ENCODE measurements at places on chromosomes 12 and 14.

GRCh38 chr12:53996240-53997203, 3.4 kb upstream of the HOXC9 start:
- no peak for DNase-seq

DNA sequence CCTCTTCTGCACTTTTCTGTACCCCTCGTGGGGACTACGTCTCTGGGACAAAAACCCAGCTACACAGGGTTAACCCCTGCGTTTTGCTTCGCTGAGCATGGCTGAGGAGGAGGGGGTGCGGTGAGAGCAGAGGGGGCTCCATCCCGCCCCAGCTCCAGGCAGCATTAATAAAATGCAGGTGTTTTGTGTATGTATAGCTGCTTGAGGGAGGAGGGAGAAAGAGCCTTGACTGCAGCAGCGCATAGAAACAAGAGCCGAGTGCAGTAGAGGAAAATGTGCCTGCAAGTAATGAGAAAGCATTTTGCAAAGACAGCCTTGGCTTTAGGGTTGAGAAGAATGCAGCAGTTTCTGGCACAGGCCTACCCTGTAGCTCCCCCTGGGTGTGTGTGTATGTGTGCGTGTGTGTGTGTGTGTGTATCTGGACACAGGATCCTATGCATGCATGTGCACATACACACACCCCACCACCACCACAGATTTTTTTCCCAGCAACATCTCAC, 103.9 kb downstream of the ZFP36L1 start:
- DNase-seq: peak; percentile 74

DNA sequence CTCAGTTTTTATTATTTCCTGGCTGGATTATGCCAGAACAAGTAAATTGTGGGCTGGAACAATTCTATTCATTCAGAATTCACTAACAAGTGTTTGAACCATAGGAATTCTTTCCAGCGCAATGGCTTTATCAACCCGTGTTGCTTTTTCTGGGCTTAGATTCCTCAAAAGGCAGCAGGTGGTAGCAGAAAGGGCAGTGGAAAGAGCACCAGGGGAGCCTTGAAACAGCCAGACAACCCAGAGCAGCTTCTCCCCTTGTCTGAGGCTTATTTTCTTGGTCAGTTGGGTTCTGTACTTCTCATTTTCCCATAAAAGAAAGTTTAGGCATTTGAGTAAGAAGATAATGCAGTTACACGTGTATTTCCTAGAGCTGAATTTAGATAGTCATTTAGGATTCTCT, 130.7 kb downstream of the OTOGL start:
- DNase-seq: no peak

DNA sequence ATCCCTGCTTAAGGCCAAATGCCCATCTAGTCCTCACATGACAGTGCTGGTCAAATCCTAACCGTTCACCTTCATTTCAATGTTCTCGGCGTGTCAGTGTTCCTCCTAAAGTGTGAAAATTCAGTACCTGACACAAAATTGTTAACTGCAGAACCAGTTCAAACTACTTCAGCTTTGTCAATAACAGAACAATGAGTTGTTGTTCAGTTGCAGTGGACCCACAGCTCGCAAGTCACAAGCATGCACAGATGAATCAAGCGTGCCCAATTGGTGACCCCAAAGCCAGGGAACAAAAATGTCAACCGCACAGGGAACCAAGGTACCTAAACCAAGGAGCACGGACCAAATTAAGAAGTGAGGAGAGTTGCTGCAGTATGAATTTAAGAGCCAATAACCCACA, 23.2 kb downstream of the NRDE2 start:
- no peak for DNase-seq

DNA sequence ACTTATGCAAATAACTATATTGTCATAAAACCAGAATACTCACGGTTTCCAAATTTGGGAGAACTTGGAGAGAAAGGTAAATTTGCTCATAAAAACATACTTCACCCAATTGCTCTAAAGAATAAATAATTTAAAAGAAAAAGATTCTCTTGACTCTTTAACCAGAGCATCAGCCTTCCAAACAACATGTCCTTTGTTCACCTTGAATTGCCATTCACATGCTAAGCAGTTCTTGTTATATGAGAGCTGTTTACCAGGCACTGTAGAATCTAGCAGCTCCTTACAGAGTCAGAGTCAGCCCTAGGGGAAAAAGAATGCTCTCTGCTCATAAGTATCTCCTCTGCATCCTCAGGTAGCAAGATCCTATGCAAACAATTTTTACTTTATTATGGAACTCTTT, 10.2 kb downstream of the SLCO1A2 start:
- DNase-seq: no peak

- no peak for DNase-seq
These were observed 12.7 kb upstream of the BDKRB2 start for GRCh38 chr14:96191841-96192462.

DNA sequence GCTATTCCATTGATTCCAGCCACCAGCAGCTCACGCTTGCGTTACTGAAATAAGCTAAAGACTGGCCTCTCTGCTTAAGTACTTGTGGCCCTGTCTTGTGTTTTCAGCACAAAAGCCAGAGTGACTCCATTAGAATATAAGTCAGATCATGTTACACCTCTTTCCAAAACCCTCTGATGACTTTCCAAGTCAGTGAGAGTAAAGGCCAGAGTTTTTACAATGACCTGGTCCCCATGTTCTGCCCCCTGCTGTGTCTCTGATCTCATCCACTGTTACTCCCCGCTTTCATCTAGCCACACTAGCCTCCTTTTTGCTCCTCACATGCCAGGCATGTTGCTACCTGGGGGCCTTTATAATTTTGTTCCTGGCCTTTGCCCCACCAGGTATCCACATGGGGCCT, 6.9 kb upstream of the CKAP4 start:
- no peak for DNase-seq

DNA sequence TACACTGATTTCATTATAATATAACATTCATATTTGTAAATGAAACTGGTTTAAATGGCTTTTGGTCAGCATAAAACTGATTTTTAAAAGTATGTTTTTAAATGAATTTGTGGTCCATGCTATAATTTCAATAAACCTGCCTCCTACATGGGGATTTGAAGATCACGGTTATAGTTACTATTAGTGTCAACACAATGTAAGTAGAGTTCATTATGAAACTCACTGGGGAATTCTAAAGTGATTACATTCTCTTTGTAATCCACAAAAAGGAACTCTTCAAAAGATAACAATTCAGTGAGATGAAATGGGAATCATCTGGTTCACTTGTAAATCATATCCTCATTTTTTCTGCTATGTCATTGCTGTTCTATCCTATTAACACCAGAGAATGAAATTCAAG, 204.5 kb upstream of the G2E3 start:
- no peak for DNase-seq

DNA sequence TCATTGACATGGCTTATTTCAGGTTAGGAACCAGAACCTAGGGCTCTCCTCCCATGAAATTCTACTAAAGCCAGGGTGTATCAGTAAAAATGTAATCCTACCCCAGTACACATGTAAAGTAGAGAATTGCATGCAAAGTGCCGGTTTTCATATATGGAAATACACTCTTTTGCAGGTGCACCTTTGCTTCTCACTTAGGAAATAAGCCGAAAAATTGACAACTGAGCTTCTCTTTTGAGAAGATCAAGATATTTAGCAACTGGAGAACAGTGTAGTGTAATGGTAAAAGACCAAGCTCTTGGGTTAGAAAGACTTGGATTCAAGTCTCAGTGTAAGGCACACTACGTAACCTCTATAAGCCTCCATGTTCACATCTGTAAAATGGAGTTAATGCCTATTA, 82.4 kb downstream of the SLC38A6 start:
- DNase-seq: no peak

DNA sequence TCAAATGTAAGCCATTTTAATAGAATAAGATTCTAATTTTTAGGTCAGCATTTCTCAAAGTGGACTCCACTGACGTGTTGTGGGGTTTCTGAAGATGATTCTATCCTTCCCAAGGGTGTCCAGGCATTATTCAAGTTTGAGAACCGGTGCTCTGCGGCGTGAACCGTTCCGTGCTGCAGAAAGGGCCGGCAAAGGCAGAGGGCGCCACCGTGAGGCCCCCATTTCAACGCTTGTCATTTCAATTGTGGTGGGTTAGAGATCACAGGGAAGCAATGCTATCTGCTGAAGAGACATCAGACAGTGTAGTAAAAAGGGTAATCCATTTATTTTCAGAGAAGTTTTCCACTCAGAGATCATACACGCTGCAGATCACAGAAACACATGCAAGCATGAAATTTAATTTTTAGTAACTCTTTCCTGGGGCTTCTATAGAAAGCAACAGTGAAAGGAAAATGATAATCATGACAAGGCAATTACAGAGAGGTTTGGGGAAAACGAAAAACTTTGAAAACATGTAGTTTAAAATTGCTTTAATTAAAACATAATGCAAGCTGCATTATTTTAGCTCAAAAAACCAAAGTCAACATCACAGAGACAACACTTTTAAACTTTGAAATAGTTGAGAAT, 201.7 kb downstream of the EXOC5 start:
- DNase-seq: peak; percentile 60

- DNase-seq: peak; percentile 95
These were observed 18.1 kb downstream of the VSX2 start for GRCh38 chr14:74257078-74257940.

DNA sequence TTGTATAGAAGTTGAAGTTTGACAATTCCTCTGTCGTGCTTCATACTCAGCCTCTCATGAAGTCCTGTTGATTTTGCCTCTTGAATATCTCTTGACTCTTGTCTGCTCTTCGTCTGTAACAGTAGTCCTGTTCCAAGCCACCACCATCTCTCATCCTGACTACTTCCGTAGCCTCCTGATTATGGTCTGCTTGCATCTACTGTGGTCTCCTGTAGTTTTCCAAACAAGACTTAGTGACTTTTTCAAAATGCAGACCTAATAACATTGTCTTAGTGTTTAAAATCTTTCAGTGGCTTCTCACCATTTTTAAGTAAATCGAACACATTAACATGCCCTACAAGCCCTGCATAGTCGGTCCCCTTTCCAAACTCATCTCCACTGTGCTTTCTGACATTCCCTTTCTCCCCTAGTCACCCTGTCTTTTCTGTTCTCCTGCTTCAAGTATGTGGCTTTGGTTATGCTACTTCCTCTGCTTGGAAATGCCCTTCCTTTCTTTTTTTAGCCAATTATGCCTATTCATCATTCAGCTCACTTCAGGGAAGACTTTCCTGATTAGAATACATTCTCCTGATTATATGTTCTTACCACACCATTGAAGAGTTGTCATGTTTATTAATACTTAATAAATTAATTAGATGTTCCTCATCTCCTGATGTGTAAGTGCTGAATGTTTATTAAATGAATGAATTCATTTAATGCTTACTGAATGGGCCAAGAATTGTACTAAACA, 2.0 kb downstream of the SCYL2 start:
- no peak for DNase-seq

DNA sequence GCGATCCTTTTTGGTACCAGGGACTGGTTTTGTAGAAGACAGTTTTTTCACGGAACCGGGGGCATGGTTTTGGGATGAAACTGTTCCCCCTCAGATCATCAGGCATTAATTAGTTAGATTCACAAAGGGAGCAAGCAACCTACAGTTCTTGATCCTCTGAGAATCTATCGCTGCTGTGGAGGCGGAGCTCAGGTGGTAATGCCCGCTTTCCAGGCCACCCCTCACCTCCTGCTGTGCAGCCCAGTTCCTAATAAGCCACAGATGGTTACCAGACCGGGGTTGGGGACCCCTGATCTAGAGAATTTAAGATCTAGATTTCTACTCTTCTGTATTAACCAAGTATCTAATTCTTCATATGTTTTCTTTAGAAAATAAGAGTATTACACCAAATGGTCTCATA, 4.8 kb downstream of the ARHGAP5 start:
- no peak for DNase-seq

DNA sequence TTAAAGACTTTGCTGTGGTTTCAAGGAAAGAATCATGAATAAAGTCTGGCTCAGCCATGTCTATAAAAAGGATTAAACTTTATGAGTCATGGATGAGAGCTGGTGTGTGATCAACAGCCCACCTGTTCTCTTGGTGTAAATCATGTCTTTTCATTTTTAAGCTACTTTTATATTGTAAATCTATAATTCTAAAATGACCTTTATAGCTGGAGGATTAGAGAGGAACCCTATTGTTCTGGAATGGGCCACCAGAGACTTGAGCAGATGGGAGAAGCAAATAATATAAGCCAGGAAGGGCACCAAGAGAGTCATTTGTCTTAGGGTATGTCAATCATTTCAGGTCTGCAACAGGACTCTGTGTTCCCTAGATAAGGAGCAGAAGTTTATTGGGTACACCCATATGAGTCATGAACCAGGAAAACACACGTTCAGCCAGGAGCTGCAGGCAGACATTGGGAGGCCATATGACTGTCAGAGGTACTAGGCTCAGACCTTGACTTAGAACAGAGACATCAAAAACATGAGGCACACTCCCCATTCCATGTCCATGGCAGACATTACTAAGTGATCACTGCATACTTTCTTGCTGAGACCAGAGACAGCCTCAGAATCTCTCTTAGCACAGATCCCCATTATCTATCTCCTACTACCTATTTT, 49.3 kb downstream of the NDUFA12 start:
- DNase-seq: no peak

GRCh38 chr12:78531831-78532458, 332.6 kb upstream of the SYT1 start:
- no peak for DNase-seq

Data from SK-N-SH (cell line).